ENCODE measurements at places on chromosomes 6 and 20.

DNA sequence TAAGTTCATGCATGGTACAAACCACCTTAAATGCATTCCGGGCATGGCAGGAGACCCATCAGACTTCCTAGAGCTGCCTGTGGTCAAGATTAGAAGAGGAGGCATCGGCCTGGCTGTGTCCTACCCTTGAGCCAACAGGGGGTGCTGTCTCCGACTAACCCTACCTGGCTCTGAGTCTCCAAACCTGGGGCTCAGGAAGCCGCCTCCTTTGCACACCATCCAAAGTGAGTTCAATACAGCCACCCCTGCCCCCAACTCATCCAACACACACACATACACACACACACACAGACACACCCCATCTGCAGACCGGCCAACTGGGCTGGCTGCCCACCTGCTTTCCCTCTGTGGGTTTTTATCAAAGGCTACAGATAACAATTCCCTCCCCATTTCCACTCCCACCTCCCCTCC lies 77.0 kb downstream of the JPH2 start:
- no peak for DNase-seq

GRCh38 chr20:43438578-43439316 lies 18.9 kb upstream of the SRSF6 start:
- DNase-seq = peak; percentile 27

DNA sequence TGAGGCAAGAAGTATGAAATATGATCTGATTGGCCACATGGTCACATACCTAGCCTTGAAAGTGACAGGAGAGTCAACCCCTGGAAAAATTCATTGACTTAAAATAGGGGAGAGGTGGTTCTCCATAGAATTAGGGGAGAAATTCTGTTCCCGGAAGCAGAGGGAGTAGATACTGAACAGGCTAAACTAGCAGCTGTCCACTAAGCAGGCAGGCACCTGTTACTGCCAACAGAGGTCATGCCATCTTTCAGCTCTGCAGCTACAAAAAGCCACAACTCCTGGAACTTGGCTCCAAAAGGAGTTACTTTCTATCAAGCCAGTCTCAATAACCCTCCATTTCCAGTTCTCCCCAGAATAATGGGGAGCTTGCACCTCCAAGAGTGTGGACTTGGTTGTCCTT lies 352.5 kb downstream of the MAFB start:
- DNase-seq = no peak

GRCh38 chr6:132513831-132514545 lies 1.1 kb upstream of the STX7 start:
- no peak for DNase-seq

- no peak for DNase-seq
These were observed 35.7 kb upstream of the ZMYND8 start for GRCh38 chr20:47392015-47392720.

DNA sequence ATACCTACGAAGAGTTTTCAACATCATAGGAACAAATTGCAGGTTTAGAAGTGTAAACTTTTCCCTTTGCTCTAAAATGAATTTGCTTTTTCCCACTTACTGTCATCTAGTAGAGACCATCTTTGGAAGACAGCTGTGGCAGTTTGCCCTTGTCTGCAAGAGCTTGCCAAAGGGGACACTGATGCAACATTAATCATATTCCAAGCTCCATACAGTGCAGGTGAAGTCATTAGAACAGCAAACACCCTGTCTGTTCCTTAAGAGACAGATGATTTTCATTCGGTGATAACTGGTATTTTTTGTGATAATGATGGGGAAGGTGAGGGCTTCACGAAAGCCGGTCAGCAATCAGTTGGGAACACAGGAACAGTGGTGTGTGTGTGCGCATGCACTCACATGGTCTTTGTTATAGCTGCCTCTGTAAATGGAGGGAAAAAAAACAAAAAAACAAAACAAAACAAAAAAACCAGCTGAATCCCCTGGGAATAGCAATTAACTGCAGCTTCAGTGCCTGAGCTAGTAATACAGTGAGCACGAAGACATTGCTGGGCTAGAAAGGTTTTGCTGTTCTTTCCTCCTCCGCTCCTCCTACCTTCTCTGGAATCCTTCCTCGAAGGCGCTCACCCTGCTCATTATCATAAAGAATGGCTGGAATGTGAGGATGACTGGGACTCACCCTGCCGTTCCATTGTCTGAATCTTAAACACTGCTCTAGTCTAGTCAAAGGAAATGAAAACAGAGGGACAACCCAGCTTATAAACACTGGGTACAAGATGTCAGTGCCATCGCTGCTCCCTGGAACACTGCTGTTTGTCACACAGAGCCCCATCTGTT lies 35.2 kb upstream of the KIF13A start:
- DNase-seq = no peak

DNA sequence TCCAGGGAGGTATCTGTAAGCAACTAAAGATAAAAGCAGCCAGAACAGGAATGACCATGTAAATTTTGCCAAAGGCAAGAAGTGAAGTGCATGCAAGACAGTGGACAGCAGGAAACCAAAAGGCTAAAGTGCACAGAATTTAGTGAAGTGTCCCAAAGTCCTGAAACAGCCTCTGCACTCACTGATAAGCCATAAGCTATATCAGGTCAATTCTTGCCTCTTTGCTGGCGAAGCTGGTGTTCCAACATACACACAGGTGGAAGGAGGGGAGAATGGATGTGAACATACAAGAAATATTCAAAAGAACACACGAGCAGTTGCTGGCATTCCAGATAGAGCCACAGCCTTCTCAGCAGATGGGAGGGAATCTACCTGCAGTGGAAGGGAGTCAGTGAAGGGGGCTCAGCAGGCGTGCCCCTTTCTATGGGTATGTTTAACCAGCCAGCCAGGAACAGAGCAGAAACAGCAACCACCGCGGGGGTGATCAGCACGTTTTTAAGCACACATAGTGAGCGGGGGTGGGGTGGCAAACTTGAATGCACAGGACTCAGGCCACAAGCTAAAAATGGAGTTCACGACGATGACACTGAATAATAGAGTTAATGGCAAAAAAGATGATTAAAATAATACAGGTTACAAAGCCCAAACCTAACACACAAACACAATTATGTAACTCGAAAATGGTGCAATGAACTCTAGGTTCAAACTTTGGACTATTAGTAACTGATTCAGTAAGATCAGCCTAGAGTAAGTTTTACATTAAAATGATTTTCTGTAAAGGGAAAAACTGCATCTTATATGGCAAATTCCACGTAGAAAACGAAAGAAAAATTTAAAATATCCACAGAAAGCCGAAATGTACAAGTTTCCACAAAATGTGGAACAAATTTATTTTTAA lies 1.2 kb downstream of the ECI2 start:
- DNase-seq = peak; percentile 23

DNA sequence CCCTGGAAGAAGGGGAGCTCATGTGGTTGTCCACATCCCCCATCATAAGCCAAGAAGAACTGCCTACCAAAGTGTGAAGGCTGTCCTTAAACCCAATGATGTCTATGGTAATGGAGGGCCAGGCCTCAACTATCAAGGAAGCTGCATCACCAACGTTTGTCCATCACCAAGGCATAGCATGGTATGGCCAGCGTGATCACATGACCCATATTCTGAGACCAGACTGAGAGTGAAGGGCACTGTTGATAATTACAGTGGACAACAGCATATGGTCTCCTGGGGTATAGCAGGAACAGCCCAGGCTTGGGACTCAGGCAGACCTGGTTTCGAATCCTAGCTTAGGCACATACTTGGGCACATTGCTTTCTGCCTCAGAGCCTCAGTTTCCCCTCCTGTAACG lies 218.2 kb upstream of the RREB1 start:
- DNase-seq = no peak

Data from GM12891 (cell line).